Omental fat pad (tissue), 4 donors: ENCODE measurements at places on chromosomes 1 and 21. TPM values are rescaled to one million over a fixed set of nuclear protein-coding genes. Genes with fewer than 3 reads are reported as not detected.

DNA sequence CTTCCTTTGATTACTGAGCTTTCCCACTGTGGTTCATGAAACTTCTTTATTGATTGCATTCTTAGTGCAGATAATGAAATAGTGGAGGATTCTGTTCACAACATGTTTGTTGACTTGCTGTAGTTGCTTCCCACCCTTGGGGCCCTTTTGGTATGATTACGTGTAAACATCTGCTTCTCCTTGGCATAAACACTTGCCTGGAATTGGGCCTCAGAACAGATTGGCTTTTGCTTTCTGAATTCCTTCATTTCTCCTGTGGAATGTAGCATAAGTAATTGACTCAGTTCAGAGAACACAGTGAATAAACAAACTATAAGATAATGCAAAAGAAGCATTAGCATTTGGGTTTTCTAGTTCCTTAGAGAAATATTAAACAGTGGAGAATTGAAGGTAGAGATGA lies 59.5 kb upstream of the LAMC2 start:
- DNase-seq = no peak

GRCh38 chr1:39410915-39411436 lies 80.5 kb upstream of the BMP8A start:
- peak; percentile 60 for DNase-seq

DNA sequence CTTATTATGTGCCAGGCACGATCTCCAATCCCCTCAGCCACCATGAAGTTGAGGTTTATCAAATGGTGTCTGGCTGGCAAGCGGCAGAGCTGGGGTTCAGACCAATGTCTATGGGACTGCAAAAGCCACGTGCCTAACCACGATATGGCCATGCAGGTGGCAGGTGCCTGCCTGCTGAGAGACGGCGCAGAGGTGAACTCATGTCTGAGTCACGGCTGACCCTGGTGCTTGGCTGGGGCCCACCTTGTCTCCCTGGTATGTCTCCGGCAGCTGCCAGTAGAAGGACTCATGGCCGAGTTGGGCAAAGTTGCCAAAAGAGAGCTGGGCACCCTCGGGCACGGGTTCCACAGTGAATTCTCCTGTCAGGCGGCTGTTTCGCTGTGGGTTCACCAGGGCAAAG lies 59.9 kb downstream of the LDLRAD2 start:
- DNase-seq = no peak

Gene CGN
- 44.6 TPM for total RNA-seq

DNA sequence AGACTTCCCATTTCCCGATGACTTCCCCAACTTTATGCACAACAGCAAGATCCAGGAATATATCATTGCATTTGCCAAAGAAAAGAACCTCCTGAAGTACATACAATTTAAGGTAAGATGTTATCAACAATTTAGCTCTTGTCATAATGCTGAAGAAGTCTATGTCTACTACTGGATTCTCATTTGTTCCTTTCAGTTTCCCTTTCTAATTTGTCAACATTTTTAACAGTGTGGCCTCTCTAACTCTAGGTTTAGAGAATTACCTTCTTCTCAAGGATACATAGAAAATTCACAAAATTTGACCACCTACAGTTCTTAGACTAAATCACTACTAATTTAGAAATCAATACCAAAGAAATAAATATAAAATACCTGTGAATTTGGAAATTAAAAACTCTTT lies 13.2 kb downstream of the FMO3 start:
- DNase-seq = no peak

Gene IL12RB2
- total RNA-seq = 5.9 TPM

DNA sequence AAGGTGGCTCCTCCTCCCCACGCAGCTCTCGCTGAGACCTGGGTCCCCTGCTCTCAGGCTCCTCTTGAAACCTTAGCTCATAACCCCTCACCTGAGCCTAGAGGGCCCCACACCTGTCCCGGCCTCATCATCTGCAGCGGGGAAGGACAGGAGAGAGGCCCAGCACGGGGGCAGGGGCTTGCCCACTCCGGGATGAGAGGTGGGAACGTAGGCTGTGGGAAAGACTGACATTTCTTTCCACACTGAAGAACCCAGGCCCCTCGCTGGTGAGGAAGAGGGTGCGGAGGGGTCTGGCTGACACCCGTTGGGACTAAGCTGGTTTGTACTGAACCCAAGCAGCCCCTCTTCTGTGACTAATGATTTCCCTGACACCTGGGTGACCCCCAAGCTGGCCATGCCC lies 14.0 kb upstream of the NES start:
- no peak for DNase-seq

DNA sequence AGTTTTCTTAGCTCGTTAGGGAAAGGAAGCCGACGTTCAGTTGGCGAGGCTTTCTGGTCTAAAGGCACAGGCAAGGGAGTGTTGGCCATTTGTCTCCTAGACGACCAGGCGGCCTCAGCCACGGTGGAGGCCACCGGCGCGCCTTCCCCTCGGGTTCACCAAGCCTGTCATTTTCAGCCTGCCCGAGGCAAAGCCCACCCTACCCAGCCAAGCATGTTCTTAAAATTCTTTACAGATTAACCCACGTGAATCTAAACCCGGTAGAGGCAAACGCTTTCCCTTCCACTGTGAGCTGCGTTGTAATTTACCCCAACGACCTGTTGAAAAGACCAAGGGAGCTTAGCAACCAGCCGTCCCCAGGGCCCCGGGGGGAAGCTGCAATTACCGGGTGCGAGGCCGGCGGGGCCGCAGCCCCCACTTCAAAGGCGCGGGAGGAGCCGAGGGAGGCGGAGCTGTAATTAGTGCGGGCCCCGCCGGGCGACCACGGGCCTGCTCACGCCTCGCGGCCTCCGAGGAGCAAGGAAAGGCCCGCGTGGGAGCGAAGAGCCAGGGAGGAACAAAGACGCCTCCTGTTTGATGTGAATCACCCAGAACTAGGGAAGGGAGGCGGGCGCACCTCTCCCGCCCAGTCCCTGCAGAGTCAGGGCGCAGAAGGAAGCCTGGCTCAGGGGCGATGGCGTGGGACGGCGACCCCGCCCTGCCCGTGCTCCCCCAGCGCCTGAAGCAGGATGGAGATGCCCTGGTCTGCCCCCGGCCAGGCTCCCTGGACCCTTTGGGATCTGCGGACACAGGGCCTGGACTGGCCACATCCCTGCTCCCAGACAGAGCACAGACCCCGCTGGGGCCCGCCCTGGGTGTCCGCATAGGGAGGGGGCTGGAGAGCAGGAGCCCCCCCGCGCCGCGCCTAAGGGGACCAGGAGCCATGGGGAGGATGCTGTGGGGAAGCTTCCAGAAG lies 12.1 kb upstream of the TSPEAR start:
- no peak for DNase-seq

- no peak for DNase-seq
These were observed 19.8 kb downstream of the AVPR1B start for GRCh38 chr1:206097381-206097780.

DNA sequence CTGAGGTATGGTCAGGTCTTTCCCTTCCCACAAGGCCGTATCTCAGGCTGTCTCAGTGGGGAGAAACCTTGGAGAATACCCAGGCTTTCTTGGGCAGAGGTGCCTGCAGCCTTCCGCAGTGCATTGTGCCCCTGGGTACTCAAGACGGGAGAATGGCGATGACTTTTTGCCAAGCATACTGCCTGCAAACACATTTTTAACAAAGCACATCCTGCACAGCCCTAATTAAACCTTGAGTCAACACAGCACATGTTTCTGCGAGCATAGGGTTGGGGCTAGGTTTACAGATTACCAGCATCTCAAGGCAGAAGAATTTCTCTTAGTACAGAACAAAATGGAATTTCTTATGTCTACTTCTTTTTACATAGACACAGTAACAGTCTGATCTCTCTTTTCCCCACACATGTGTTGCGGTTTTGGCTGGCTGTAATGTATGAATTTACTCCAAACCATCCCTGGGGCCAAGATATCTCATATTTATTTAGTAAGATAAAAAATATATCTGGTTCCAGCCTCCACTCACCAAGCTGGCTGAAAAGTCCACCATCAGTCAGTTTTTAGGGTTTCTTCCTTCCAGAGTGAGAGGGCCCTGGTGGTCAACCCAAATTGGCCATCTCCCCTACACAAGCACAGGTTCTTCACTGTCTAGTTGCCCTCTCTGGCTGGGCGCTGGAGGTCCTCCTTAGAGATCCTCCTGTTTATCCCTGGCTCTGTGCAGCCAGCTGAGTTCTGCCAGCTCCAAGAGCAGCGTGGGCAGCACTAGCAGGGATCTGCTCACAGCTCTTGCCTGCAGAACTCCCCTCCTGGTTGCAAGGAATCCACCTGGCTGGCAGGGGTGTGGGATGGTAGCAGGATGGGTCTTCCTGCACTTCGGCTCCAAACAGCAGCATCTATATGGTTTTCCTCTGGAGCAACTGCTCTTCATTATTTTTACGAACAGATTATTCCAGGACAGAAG lies 2.6 kb downstream of the FAAH start:
- DNase-seq = no peak

- no peak for DNase-seq
These were observed 1269.6 kb upstream of the ADGRL2 start for GRCh38 chr1:80531182-80531581.

- no peak for DNase-seq
These were observed 341.0 kb downstream of the SMYD3 start for GRCh38 chr1:246165826-246166709.

GRCh38 chr1:53373246-53373645 lies 45.4 kb upstream of the LRP8 start:
- DNase-seq = no peak

Gene SPATA21
- not detected for total RNA-seq

Gene CFHR4
- not detected for total RNA-seq

DNA sequence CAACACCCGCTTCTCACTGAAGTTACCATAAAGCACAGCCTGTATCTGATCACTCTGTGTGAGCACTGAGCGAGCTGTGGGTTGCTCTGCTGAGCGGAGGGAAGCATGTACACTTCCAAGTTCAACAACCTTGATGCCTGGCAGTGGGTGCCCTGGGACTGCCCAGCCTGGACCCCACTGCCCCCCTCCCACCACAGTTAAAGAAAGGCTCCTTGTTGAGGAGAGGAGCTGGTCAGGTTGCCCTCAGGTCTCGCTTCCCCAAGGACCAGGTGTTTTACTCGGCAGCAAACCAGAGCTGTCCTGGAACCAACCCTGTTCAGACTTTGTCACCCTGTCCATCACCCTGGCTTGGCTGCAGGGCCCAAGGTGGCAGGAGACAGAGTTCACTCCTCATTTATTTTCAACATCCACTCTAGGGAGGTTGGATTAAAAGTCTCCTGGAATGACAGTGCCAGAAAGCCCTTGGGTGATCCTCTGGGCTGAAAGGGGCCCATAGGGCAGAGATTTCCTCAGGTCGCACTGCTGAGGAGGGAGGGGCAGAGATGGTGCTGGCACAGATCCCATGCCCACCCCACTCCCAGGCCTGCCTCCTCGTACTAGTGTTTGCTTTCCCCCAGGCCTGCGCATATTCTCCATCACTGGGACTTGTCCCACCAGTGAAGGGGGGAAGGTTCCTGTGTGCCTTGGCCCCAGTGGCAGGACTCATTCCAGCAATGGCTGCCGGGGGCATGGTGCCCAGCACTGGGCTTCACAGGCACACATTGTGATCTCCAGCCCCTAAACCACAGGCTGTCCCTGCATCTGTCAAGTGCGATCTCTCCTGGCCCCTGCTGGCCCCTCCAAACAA lies 101.7 kb downstream of the TRABD2B start:
- no peak for DNase-seq

GRCh38 chr1:16449666-16450065 lies 9.1 kb downstream of the NECAP2 start:
- no peak for DNase-seq
